NCI-H1092 treated with DMSO at 0.1 percent for 48 hours (cell line): ENCODE measurements at places on chromosomes 11 and 22.

GRCh38 chr22:27032091-27032761 lies 374.8 kb downstream of the MIAT start:
- peak; percentile 78 for DNase-seq

DNA sequence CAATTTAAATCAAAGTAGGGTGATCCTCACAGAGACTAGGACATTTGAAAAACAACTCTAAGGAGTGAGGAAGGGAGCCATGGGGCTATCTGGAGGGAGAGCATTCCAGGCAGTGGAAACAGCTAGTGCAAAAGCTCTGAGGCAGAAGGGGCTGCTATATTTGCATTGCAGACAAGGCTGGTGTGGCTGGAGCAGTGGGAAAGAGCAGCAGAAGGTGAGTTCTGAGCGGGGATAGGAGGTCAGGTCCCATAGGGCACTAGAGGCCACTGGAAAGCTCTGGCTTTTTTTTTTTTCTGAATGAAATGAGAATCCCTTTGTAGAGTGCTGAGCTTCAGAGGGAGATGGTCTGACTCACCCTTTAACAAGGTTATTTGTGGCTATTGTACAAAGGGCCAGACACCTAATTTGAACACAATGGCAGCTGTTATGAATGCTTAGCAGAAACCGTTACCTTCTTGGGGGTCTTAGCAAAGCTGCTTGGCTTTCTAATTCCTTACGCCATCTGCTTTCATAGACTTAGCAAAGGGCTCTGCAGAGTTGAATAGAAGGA lies 291.6 kb downstream of the BUD13 start:
- DNase-seq = no peak

- no peak for DNase-seq
These were observed 125.1 kb downstream of the TRIM44 start for GRCh38 chr11:35787626-35788025.

DNA sequence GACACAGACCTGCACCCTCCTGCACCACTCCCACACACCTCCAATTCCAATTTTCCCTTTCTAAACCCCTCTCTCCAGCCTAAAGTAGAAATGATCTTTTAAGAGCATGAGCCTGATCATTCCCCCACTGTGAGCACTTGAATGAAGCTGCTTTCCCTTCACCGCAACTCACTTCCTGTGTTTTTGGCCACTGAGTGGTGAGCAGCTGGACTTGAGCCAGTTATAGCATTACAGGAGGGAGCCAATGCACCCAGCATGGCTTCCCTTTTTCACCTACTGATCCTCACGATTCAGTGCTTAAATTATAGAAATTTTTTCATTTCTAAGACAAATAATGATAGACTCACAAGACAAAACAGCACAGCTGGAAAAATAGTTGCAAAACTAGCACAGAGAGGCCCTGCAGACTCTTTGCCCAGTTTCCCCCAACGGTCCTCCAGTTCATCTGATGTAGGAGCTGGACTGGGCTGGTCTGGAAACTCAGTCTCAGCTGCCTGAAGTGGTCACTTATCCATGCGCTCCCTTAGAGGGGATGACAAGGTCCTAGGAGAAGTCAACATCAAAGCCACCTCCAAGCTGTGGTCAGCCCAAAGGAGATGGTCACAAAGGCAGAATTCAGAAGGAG lies 9.7 kb upstream of the APOL4 start:
- peak; percentile 50 for DNase-seq

DNA sequence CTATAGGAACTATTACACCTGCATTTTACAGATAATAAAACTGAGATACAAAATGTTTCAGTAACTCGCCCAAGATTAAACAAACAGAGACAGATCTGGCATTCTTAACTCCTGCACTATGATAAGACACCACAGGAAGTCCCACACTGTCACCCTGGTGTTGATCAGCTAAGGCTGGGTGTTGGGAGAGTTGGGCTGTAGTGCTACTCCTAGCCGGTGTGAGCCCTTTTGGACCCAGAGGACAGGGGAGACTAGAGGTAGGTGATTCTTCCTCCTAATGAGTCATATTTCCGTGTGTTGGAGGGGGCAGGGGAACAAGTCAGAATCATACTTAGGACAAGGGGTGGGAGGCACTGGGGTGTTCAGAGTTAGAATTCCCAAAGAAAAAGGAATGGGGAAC lies 353.2 kb upstream of the TENM4 start:
- DNase-seq = no peak

DNA sequence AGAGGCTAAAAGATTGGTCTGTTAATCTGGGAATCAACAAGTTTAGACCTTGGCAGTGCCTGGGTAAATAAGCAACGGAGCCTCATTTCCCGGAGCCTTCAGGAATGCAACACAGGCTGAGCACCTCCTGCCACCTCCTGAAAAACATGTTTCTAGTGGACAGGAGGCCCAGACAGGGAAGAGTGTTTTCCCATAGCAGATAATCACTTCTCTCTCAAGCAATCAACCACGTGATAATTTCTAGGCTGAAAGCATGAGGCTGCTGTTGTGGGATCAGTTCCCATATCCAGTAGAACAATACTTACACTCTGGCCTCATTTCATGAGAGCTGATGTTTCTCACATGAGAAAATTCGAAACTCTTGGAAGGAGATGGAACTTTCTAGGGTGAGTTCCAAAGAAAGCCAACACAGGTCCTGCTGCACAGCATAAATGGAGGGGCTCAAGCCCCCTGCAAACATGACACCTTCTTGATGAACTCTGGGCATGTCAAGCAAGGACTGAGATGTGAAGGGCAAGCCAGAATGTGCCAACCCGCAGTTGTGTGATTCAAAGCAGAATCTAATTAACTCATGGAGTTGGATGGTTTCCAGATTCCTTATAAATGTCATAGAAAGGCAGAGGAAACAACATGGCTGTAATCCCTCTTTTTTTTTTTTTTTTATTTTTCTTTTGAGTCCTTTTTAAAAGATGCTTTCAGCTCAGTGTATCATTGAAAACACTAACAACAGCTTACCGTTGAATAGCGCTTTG lies 228.5 kb upstream of the SESN3 start:
- peak; percentile 24 for DNase-seq

- no peak for DNase-seq
These were observed 4.3 kb upstream of the OR2AG1 start for GRCh38 chr11:6778518-6778917.

DNA sequence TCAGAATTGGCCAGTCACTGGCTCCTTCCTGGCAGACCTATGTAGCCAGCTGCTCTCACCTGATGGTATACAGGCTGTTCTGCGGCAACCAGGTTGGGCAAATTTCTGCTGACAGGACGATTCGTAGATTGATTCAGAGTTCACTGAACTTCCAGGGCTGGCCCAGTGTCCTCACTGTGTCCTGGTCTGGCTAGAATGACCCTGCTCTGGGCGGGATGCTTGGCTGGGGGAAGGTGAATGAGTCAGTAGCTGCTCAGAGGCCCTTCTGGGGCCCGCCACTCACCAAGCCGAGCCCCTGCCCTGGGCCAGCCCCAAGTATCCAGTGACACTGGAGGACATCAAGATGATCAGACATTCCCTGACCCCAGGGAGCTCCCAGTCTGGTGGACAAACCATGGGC lies 62.9 kb upstream of the WNT11 start:
- DNase-seq = no peak

DNA sequence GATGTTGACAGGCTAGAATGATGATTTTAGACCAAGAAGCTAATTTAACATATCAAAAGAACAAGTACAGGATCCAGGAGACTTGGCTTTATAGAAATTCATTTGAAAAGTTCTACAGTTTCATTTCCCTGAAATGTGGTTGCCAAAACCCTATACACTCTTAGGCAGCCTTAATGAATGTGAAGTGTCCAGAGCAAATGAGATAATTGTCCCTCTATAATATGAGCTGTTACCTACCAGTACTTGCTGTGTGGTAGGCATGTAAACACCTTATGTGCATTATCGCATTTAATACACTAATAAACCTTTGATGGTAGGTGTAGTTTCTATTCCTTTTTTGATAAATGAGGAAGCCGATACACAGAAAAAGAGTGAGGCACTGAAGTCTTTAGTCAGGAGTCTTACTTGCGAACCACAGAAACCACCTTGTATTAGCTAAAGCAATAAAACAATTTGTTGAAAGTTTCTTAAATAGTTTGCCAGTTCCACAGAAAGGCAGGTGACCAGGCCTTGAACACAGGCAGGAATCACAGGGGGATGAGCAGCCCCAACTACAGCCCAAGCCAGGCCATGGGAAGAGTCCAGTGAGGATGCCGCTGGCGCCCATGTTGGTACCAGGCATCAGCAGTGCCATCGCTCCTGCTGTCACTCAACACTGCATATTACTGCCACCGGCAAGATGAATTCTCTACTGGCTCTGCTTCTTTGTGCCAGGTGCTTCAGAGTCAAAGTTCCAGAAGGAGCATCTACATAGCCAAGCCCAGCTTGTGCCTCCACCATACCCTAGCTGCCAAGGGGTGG lies 81.7 kb downstream of the SWAP70 start:
- no peak for DNase-seq

GRCh38 chr22:27880778-27881394 lies 38.2 kb downstream of the PITPNB start:
- DNase-seq = peak; percentile 60

GRCh38 chr11:126782810-126783209 lies 217.8 kb downstream of the KIRREL3 start:
- no peak for DNase-seq

DNA sequence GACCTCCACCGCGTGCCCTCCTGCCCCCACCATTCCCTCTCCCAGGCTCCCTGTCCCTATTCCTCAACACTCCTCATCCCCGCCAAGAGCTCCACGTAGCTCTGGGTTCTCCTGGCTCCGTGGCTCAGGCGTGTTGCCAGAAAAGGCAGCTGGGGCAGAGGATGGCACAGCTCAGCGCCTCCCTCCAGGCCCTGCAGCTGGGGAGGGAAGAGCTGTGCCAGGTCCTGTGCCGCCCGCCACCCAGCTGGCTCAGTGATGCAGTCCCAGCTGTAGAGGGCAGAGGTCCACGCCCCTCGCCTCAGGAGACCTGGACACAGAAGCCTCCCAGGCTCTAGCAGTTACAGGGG lies 4.2 kb downstream of the ARHGAP1 start:
- peak; percentile 78 for DNase-seq

- peak; percentile 47 for DNase-seq
These were observed 35.5 kb downstream of the FZD4 start for GRCh38 chr11:86919557-86920210.

GRCh38 chr22:42994917-42995562 lies 19.9 kb downstream of the PACSIN2 start:
- no peak for DNase-seq

- DNase-seq = no peak
These were observed 101.1 kb upstream of the GALNT18 start for GRCh38 chr11:11722861-11723260.

- DNase-seq = no peak
These were observed 13.5 kb downstream of the TXN2 start for GRCh38 chr22:36467946-36468345.

GRCh38 chr11:128496692-128497060 lies 90.7 kb downstream of the ETS1 start:
- peak; percentile 57 for DNase-seq

GRCh38 chr11:908273-908672 lies 2.3 kb downstream of the CHID1 start:
- no peak for DNase-seq

DNA sequence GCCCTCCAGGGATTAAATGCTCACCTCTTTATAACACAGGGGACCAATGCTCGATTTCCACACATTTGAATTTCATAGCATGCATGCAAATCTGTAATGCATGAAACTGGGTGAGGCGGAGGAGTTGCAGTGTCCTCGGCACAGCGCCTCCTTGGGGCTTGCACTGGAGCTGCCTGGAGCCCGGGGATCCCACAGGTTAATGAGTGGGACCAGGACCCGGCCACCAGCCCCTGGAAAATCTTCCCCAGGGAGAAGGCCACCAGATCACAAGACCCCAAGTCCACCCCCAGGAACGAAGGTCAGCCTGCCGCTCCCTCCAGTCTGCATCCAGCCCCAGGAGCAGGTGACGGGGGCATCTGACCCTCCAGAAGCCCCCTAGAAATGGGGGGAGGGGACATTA lies 119.1 kb downstream of the MN1 start:
- no peak for DNase-seq

DNA sequence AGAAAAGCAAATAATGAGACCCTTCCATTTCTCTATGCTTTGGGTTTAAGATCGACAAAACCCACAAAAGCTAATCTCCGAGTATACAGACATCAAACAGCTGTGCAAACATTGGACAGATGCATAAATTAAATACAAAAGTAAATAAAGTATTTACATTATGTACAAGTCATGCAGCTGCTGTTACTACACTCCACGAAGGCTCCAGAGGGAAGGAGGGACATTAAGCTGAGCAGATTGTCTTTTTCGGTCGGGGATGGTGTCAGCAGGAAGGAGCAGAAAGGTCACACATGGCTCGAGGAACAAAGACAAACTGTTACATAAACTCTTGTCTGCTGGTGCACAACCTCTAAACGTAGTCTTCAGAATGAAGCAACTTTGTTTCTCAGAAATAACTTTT lies 88.8 kb upstream of the BARX2 start:
- DNase-seq = peak; percentile 92

DNA sequence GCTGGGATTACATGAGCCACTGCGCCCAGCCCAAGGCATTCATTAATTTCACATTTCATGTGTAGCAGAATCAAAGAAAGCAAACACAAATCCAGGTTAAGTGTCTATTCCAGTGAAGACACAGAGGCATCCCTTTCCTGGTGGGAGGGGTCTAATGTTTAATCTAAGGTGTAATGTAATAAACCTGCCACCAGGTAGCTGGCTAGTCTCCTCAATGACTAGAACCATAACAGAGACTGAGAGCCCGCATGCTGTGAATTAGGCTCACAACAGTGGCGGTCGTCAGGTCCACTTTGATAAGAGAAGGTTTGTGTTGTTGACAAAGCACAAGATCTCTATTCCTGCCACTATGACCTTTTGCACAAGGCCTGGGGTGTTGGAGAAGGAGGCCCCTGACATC lies 64.2 kb upstream of the ADA2 start:
- DNase-seq = no peak

DNA sequence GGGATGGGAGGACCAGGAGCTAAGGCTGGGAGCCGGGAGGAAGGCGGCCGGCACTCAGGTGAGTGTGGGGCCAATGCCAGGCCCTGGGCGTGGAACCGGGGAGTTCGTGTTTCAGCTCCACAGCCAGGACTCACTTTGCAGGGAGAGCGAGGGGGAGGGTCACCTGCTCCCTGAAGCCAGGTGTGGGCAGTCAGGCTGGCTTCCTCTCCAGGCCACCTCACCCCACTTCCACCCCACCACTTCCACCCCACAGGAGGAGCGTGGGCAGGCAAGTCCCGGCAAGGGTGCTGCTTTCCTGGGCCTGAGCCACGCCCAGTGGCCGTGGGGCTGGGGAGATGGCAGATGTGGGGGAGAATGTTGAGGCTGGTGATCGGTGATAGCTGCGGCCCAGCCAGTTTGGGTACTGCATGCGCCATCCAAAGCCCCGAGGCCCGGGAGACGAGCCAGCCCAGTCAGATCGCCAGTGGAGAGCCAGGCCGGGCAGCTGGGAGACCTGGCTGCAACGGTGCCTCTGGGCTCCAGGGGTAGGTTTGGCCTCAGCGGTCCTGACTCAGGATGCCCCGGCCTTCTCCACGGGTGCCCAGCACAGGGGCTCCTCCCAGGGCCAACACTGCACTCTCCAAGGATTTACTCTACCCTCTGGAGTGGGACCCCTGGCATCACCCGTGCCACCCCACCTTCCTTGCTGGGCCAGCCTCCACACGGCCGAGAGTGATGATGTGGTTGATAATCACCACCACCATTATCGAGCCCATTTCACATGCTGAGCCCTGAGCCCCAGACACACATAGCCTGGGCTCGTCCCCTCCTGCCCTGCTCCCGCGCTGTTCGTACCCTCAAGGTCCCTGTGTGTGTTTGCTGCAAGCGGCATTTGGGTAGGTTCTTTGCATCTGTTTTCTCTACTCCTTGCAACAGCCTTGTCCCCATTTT lies 93.8 kb downstream of the WNT7B start:
- no peak for DNase-seq
